ENCODE measurements at places on chromosomes 6 and 20.
A peak's percentile ranks its signal among the peaks of the same experiment; 100 is the strongest.

GRCh38 chr20:4083098-4083865 is 67.9 kb upstream of the RNF24 start:
- DNase-seq = no peak

DNA sequence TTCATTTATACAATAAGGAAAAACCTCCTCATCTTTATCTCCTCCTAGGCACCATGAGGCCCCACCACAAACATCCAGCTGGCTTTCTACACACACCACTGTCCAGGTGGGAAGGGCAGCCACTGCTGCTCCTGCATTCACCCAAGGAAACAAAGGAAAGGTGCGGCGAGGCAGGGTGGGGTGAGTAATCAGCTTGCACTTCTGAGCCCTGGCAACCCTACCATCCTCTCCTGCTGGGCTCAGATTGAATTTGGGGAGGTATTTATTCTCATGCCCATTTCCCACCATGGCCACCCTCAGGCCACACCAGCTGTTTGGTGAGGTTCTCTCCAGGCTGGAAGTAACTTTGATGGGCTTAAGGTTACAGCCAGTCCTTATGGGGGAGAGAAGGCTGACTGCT is 31.2 kb upstream of the SPDEF start:
- DNase-seq = no peak

- DNase-seq = no peak
These were observed 121.7 kb upstream of the VGLL2 start for GRCh38 chr6:117143647-117144046.

GRCh38 chr6:150775415-150776203 is 89.9 kb upstream of the MTHFD1L start:
- DNase-seq = no peak

- no peak for DNase-seq
These were observed 368.5 kb upstream of the OPRM1 start for GRCh38 chr6:153670403-153671026.

DNA sequence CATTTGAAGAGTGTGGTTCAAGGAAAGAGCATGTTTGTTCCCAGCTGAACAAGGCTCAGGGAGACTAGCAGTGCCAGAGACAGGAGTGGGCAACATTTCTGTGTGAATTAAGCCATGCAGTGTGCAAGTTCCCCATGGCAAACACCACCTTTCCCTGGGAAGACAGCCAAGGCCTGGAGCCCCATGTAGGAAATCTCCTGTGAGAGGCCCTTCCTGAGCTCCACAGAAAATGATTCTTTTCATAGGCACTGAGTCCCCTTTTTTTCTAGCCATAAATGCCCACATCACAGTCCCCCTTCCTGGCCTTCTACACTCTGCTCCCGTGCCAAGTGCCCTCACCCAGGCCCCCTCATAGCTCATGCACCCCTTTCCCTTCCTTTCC is 11.8 kb upstream of the TRAM2 start:
- DNase-seq = no peak

- no peak for DNase-seq
These were observed 21.8 kb upstream of the NAA20 start for GRCh38 chr20:19995220-19995863.

DNA sequence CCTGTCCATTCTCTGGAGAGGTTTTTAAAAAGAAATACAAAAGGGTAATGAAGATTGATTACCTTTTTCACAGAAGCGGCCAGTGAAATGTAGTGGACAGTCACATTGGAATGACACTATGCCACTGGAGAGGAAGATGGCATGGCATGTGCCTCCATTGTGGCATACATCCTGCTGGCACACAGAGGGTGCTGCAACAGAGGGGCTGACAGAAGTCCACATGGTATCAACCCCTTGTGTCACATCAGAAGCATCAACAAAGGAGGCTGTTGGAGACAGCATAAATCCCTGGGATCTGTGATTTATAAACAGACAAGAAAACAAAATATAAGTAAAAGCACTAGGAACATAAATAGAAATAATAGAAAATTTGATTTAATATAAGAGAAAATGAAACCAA is 594.9 kb downstream of the PHF3 start:
- no peak for DNase-seq

- DNase-seq = no peak
These were observed 155.1 kb upstream of the ENPP5 start for GRCh38 chr6:46325561-46326530.

- no peak for DNase-seq
These were observed 63.7 kb downstream of the C6orf118 start for GRCh38 chr6:165245701-165246100.

GRCh38 chr6:107061125-107062020 is 33.4 kb downstream of the MTRES1 start:
- DNase-seq = no peak

GRCh38 chr6:125867483-125867942 is 76.8 kb downstream of the NCOA7 start:
- DNase-seq = no peak

- no peak for DNase-seq
These were observed 355.1 kb upstream of the SPTLC3 start for GRCh38 chr20:12653642-12654041.

DNA sequence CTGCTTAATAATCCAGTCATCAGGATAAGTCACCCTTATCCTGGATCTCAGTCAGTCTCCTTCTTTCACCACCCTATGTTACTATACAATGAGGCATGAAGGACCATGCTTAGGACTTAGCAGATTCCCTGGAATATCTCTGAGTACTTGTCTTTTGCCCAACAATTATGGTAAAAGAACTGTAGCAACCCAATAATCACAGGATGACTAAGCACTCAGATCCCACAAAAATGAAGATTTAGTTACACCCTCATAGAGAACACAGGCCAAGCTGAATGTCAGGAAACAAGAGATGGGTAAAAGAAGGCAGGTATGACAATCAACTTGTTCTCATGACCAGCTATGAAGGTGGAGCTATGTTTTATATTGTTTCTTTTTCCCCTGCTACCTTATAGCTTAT is 91.4 kb downstream of the EDN1 start:
- no peak for DNase-seq

GRCh38 chr6:51892339-51892738 is 195.1 kb downstream of the PKHD1 start:
- no peak for DNase-seq

GRCh38 chr20:57860576-57860975 is 150.8 kb upstream of the PMEPA1 start:
- DNase-seq = no peak

DNA sequence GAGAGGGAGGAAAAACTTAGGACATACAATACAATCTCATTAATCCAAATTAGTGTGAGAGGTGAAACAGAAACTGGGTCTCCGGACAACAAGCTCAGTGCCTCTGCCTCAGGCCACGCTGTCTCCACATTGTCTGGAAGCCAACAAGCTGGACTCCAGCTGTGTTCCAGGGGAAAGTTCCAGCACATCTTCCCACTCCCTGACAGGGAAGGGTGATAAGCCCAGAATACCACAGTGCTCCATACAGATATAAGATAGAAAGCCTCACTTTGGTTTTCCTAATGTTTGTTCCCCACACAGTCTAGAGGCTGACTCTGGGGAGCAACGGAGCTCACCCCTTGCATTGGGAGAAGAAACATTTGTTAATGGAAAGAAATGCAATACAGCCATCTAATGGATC is 117.1 kb upstream of the SPTLC3 start:
- no peak for DNase-seq

- DNase-seq = peak; percentile 16
These were observed 258.7 kb downstream of the LRFN2 start for GRCh38 chr6:40328386-40328985.

DNA sequence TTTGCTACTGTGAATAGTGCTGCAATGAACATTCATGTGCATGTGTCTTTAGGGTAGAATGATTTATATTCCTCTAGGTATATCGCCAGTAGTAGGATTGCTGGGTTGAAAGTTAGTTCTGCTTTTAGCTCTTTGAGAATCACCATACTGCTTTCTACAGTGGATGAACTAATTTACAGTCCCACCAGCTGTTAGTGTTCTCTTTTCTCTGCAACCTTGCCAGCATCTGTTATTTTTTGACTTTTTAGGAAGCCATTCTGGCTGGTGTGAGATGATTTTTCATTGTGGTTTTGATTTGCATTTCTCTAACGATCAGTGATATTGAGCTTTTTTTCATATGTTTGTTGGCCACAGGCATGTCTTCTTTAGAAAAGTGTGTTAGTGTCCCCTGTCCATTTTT is 40.0 kb downstream of the PLG start:
- DNase-seq = no peak

DNA sequence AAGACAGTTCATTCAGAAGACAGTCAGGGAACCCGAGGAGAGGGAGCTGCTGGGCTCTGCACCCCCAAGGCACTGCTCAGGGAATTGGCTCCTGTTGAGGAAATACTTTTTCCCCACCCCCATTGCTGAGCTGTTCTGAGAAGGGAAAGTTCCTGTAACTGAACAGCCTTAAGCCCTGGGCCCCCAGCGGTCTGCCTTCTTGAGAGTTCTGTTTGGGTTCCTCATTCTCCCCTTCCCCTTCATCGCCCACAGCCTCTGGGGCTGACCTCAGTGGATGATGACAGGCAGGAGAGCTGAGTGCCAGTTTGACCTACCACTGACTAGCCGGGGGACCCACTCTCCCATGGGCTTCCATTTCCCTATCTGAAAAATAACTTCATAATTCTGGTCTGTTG is 10.7 kb downstream of the HCK start:
- no peak for DNase-seq

DNA sequence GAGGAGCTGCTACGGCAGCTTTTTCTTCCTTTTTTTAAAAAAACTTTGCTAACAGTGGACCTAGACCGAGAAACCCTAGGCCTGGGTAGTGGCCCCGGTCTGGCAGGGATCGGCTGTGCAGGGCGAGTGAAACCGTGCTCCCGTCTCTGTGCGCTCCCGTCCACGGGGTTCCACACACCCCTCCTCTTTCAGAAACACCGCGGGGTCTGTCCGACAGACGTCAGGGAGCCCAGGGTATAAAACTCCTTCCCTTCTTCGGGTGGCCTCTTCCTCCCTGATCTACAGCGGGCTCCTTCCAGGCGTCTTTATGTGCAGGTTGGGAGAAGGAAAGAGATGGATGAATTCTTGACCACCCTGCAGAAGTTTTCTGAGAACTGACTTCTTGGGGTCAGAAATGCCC is 27.1 kb upstream of the SMOC2 start:
- DNase-seq = no peak

DNA sequence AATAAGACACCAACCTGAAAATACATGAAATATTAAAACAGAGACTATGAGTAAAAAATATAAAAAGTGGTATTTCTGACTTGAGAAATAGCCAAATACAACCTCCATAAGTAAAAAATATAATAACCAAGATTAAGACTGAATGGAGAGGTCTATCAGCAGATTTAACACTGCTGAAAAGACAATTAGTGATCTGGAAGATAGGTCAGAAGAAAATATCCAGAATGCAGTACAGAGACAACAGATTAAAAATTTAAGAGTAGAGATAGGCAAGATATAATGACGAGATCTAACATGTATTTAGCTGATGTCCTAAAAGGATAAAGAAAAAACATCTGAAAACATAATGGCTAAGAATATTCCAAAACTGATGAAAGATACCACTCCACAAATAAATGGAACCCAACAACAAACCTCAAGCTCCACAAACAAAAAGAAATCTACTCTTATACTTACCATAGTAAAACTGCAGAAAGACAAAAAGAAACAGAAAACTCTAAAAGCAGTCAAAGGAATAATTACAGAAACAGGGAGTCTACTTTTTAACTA is 18.8 kb downstream of the ESF1 start:
- DNase-seq = no peak

DNA sequence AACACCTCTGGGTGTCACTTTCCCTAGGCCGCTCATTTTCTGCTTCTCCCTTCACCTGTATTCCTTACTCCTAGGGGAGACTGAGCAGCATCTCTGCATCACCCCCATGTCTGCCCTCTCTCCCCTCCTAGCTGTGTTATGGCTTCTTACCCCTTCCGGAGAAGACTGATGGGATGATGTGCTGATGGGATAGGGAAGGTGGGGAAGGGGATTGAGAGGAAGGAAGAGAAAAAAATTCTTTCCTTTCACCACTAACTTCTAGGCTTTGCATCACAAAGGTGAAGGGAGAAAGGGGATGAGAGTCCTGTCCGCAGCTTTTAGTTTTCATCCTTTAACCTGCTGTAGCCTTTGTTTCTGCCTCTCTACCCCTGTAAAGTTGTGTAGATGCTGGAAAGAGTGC is 26.7 kb downstream of the AKAP7 start:
- no peak for DNase-seq

DNA sequence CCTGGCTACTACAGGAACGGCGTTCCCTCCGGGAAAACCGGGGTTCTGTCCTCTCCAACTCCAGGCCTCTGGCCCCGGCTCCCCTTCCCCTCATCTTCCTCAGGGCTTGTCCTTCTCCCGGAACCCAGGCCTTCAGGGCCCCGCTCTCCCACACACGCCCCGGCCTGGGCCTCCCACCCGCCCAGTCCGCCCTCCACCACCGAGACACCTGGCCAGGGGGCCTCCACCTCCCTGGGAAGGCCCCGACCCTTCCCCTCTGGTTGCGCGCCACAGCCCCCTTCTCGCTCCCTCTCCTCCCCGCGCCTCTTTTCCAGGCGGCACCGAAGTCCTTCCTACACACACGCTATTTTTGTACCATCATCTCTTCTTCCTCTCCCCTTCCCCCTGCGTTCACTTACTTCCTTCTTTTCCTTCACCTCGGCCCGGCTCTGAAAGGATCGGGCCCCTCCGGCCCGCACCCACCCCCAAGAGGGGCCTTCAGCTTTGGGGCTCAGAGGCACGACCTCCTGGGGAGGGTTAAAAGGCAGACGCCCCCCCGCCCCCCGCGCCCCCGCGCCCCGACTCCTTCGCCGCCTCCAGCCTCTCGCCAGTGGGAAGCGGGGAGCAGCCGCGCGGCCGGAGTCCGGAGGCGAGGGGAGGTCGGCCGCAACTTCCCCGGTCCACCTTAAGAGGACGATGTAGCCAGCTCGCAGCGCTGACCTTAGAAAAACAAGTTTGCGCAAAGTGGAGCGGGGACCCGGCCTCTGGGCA is 1.3 kb upstream of the SIRPA start:
- DNase-seq = no peak

DNA sequence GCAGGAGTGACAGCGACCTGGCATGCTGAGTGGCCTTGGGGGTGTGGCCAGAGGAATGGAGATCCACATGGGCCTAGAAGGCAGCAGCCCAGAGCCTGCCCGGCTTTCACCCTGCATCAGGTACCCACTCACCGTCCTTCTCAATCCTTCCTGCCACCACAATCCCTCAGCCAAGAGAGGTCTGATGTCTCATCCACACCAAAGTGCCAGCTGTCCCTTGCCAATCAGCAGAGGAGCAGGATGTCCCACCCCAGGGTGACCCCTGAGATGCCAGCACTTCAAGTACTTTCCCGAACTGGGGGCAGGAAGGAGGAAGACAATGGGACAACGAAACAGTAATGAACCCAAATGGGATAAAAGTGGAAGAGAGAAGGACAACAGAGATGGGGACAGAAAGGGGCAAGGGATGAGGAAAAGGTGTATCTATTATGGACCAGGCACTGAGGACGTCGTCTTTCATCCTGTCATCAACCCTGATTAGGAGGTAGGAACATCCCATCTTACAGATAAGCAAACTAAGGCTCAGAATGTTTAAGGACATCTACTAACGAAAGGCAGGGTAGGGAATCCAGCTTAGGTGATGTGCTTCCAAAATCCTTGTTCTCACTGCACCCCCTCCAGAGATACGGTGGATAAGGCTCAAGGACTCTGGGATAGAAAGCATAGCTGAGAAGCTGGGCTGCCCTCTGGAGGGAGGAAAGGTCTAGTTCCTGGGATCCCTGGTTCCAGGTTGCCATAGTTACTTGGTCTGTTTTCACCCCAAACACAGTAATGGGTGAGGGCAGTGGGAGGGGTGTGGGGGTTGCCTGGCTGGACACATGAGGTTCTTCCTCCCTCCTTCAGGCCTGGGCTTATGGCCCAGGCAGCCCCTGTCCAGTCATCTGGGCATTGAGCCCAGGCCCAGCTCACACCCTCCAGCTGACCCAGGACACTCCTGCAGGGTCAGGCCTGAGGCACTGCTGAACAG is 4.5 kb upstream of the TNXB start:
- DNase-seq = no peak

GRCh38 chr6:33702345-33702977 is 9.0 kb downstream of the UQCC2 start:
- DNase-seq = no peak
